Stimulated activated CD4-positive, alpha-beta T cell treated with anti-CD3 and anti-CD28 coated beads, Interleukin-1b, Interleukin-23, amount 100 ng/mL, for 1 hour (primary cell): ENCODE measurements at places on chromosomes 2 and 18.

- DNase-seq, result no peak
Observed at GRCh38 chr2:230908092-230908594, 16.9 kb downstream of the GPR55 start.

- no peak for DNase-seq
Observed at GRCh38 chr2:221896505-221897151, 324.5 kb upstream of the EPHA4 start.

- no peak for DNase-seq
Observed at GRCh38 chr2:168136392-168136977, 110.9 kb downstream of the STK39 start.

- no peak for DNase-seq
Observed at GRCh38 chr2:188291142-188291616, 495 bp upstream of the GULP1 start.

DNA sequence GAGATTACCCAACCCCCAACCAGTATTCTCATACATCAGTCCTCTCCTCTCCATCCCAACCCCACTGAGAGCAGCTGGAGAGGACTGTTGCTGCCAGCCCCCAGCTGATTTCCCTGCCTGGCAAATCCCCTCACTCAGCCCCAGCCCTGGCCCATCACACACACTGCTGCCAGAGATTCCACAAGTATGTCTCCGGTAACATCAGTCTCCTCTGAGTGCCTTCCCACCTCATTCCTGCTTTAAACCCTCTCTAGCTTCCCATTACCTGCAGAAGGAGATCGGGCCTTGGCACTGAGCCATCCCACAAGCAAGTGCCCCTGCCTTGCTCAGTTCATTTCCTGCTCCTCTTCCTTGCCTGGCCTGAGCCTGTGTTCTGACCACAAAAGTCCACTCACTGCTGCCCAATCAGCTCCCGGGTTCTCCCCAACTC is 50.6 kb upstream of the ZFP36L2 start:
- DNase-seq, result no peak

GRCh38 chr2:138433995-138434951 is 67.3 kb upstream of the SPOPL start:
- no peak for DNase-seq

DNA sequence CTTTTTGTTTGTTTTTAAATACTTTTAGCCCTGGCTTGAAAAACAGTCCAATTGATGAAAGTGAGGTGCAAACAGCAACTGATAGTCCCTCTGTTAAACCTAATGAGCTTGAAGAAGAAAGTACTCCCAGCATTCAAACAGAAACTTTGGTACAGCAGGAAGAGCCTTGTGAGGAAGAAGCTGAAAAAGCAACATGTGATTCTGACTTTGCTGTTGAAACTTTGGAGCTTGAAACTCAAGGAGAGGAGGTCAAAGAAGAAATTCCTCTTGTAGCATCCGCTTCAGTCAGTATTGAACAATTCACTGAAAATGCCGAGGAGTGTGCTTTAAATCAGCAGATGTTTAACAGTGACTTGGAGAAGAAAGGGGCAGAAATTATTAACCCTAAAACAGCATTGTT is 30.6 kb upstream of the DYSF start:
- no peak for DNase-seq

- no peak for DNase-seq
Observed at GRCh38 chr2:64260817-64261216, 116.6 kb upstream of the PELI1 start.

GRCh38 chr18:45169610-45170009 is 445.7 kb upstream of the SLC14A2 start:
- no peak for DNase-seq

- DNase-seq, result no peak
Observed at GRCh38 chr18:10131081-10131459, 217.3 kb downstream of the VAPA start.

GRCh38 chr18:49368161-49368875 is 92.1 kb downstream of the DYM start:
- DNase-seq, result no peak

DNA sequence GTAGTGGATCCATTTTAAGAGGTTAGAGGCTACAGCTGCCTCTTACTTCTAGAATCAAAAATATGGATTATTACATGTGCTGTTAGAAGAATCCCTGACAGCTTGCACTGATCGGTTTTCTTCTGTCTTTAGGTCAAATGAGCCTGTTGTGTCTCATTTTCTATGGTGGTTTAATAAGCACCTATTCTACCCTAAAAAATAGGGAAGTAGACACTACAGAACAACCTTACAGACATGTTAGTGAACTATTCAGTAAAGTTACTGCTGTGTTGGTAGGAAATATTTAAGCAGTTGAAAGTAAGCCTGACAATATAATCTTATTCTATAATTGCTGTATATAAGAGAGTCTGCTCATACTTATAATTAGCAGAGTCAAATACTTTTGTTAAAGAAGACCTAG is 168.5 kb upstream of the NOSTRIN start:
- no peak for DNase-seq

GRCh38 chr2:239774142-239774462 is 251.0 kb downstream of the NDUFA10 start:
- DNase-seq, result no peak

DNA sequence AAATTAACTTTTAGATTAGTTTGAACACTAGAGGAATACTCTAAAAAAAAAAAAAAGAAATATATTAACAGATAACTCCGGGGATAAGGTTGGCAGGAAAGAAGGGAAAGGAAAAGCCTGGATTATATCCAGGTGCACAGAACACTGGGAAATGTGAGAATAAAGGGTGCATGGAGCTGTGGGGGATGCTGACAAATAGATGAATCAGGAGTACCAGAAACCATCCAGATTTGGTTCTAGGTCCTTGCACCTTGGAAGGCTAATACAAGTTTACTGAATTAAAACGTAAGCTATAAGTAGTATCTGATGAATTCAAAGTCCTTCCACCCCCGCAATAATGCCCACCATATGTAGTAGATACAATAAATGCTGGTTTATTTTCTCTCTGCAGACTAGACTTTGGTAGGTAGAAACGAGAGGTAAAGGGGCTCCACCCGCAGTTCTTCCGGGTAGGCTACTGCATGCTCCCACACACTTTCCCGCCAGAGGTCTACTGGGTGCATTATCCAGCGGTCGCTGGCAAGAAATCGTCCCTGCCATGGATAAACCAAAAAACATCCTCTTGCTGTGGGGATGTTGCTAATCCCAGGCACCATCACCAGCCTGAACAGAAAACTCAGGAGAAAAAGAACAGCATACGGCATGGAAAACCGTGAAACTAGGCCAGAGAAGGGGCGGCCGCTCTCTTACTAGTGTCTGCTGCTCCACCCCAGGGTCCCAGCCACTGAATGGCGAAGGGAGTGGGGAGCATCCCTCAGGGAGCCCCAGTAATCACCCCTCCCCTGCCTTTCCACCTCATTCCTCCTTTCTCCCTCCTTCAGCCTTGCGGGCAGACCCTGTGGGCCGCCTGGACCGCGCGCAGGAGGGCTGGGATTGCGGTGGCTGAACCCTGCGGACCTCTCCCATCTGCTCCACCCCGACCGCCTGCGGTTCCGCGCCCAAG is 1.5 kb downstream of the CNRIP1 start:
- no peak for DNase-seq

DNA sequence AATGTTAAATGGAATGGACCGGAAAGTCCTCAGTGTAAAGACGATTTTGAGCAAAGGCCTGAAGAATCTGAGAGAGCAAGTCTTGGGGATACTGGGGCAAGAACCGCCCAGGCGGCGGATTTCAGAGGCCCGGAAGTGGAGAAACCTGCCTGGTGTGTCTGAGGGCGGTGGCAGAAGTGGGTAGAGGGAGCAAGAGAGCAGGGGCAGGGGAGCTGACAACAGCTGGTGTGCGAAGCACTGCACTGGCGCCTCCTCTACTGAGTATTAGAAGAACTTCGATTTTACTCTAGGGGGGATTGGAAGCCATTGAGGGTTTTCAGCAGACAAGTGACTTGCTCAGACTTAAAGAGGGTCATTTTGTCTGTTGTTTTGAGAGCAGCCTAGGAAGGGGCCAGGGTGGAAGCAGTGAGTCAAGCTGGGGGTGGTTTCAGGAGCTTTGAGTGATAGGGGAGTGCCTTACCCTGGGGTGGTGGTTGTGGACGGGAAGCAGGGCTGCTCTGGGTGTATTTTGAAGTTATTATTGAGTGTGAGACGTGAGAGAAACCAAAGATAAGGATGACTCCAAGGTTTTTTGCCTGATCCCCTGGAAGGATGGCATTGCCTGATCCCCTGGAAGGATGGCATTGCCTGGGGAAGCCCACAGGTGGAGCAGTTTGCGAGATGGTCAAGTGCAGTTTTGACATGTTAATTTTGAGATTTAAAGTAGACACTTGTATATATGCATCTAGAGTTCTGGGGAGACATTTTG is 52.5 kb downstream of the ZNF236 start:
- no peak for DNase-seq

- no peak for DNase-seq
Observed at GRCh38 chr2:175009917-175010621, 4.9 kb upstream of the CHN1 start.

- no peak for DNase-seq
Observed at GRCh38 chr18:46402396-46402795, 254.6 kb downstream of the LOXHD1 start.

- no peak for DNase-seq
Observed at GRCh38 chr18:11951390-11951851, 29.9 kb upstream of the IMPA2 start.

- no peak for DNase-seq
Observed at GRCh38 chr2:181051861-181052522, 71.6 kb downstream of the UBE2E3 start.

- no peak for DNase-seq
Observed at GRCh38 chr2:180742801-180743200, 237.6 kb upstream of the UBE2E3 start.

DNA sequence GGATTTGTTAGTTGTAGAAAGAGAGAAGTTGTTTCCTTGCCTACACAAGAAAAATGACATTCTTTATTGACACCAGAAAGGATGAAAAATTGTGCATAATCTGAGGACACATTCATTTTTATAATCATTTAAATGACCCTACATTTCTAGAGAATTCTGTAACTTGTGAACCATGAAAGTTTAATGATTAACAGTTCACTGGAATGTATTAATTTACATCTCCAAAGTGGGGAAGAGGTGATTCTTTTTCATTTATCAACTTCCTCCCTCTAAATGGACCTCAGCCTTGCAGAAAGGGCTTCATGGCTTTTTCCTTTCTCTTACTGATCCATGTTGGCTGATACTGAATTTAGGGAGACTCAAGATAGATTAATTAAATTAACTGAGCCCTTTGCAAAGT is 565.2 kb upstream of the LINC00305 start:
- no peak for DNase-seq

- DNase-seq, result no peak
Observed at GRCh38 chr18:77822632-77823031, 573.0 kb downstream of the GALR1 start.

DNA sequence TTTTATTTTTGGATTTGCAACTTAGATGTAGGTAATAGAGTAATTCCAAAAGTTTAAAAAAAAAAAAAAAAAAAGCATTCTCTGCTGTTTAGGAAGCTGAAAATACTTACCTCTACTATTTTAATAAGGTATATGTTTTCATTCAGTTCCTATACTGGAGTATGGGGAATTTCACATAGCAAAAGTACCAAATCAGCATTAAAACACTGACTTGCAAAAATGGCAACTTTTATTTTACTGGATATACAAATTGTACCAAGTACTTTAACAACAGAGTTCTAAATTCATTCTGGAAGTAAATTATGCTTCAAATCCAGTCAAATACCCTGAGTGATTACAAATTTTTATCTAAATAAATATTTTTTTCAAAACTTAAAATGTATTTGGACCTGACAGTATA is 76.7 kb downstream of the TCF4 start:
- DNase-seq, result no peak

DNA sequence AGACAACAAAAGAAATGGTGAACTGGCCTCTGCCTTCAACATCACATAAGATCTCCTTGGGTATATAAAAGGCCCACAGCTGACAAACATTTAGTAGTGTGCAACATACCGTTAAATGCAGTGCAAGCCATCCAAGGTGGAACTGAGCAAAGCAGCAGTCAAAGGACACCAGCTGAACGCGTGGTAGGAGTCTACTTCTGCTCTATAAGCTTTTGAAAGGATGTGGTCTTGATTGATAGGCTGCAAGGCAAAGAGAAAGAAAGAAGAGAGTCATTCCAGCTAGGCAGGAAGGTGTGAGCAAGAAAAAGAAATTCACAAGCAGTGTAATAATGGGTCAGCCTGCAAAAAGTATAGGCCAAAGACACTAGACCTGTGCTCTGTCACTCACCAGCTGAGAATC is 356.3 kb downstream of the SATB2 start:
- DNase-seq, result no peak

DNA sequence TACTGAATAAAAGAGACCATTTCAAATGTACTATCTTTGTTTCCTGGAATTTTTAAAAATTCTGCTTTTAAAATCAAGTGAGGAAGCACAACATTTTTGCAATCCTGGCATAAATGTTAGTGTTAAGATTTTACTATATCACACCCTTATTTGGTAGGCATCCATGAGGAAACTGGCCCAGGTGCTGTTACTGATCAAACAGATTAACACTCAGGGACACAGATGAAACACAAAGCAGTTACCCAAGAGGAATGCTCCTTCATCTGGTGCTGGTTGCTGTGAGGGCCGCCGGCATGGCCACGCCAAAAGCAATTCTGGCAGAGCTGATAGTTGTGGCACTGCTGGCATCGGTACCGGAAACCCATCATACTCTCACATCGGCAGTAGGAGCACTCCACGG is 96.8 kb downstream of the DTNB start:
- DNase-seq, result no peak

- DNase-seq, result no peak
Observed at GRCh38 chr2:26682155-26682554, 10.4 kb upstream of the KCNK3 start.

- no peak for DNase-seq
Observed at GRCh38 chr2:154591294-154591820, 107.1 kb upstream of the KCNJ3 start.

DNA sequence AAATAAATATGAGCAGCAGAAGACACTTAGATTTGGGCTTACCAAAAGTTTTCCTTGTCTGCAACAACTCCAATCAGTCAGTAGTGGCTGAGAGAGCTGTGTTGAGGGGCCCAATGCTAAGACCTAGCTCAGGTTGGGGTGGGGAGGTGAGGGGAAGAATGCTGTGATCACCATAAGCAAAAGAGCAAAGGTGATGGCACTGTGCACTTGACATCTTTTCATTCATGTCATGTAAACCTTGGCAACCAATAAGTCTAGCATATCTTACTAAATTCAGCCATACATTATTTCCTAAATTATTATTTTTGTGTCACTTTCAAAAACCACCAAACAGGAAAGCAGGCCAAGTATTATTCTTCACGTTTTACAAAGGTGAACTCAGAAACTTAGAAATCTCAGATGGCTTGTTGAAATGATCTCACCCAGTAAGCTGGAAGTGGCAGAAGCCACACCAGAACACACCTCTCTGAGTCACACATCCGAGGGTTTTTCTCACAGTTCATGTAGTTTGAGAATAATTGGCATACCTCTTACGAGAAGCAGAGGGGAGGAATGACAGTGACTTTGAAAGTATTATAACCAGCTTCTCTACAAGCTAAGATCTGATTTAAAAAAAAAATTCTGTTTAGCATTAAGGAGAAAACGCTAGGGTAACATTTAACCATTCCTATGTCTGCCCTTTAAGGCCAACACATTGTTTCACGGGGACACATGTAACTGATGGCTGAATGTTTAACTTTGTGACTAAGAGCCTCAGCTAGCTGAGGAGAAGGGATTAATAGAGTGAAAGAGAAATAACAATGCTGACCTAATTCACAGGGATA is 43.3 kb upstream of the SETBP1 start:
- no peak for DNase-seq
